ENCODE measurements at places on chromosomes 5 and 9. TPM values are rescaled to one million over a fixed set of nuclear protein-coding genes. Genes with fewer than 3 reads are reported as not detected.

Gene UBAC1
- 34.8 TPM for polyA plus RNA-seq

Gene ANGPTL2
- 28.0 TPM for polyA plus RNA-seq

Gene PCDHA13
- polyA plus RNA-seq = 0.17 TPM

Gene TAF1L
- 0.09 TPM for polyA plus RNA-seq

Gene MLANA
- polyA plus RNA-seq = 1.3 TPM

Gene LEAP2
- polyA plus RNA-seq = 3.6 TPM

Gene ENG
- polyA plus RNA-seq = 72.4 TPM

Gene PIP5K1B
- 2.7 TPM for polyA plus RNA-seq

Gene ZNF483
- polyA plus RNA-seq = 2.0 TPM

Gene SPINK5
- 0.54 TPM for polyA plus RNA-seq

Gene SPATA31C1
- polyA plus RNA-seq = 0.09 TPM

Gene TCERG1
- 101 TPM for polyA plus RNA-seq

Gene TAF11L10
- polyA plus RNA-seq = not detected

Gene CTSV
- 2.6 TPM for polyA plus RNA-seq
